Lung (tissue), 17 donors: ENCODE measurements at places on chromosomes 3 and 15. TPM values are rescaled to one million over a fixed set of nuclear protein-coding genes. Genes with fewer than 3 reads are reported as not detected.
A peak's percentile ranks its signal among the peaks of the same experiment; 100 is the strongest.

DNA sequence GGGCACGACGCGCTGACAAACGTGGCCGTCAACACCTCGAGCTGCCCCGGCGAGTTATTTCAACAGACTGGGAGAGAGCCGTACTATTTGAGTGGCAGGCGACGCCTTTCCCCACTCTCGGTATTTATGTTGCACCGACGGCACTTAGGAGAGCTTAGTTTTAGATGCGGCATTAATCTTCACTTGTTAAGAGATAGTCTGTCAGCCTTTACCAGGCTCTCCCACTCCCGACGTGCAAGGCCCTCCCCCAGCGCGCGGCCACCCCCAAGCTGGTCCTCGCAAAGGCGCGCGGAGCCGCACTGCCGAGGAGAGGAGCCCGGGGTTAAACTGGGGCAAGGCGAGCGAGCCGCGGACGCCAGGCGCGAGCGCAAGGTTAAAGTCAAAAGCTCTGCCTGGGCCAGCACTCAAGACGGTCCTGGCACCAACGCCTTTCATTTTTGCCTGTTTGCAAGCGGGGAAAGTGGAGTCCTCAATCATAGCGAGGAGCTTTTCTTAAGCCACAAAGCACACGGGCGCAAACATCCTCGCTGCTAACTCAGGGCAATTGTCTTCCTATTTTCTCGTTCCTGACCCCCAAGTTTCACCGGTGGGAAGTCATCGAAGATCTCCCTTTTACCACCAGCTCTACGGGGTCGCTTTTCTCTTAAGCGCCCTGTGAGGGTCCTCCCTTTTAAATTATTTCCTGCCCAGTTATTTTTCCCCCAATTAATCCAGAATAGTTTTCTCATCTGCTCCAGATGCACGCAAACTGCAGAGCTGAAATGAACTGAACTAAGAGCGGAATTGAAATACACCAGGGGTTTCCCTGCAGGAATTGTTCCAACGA lies 86.6 kb downstream of the NR2F2 start:
- peak; percentile 46 for DNase-seq
- H3K27ac ChIP-seq: no peak overlapping the region
- no peak overlapping the region for H3K4me3 ChIP-seq
- no peaks in the 10 kb centered on the region for H3K36me3 ChIP-seq

GRCh38 chr3:126155280-126155640 lies 25.1 kb downstream of the ALDH1L1 start:
- H3K27me3 ChIP-seq: no peaks in the 10 kb centered on the region
- no peaks in the 10 kb centered on the region for H3K4me1 ChIP-seq
- no peak overlapping the region for H3K4me3 ChIP-seq
- H3K27ac ChIP-seq: no peak overlapping the region
- DNase-seq: no peak

DNA sequence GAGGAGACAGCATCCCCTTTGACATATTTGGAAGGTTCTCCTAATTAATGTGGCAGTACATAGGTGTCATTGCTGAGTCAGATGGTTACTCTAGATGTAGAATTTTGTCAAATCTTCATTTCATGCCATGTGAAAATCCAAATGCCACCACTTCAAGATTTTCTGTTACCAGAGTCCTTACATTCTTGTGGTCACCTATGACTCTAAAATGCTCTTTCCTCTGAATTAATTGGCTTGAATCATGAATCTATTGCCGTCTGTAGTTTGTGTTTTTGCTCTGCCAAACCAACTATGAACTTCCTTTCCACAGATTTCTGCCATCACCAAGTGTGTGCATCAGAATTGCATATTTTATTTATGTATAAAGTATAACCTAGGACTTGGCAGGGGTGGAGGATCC lies 269.4 kb upstream of the ZPLD1 start:
- no peak for DNase-seq
- no peak overlapping the region for H3K4me3 ChIP-seq
- no peak overlapping the region for H3K27ac ChIP-seq
- no peaks in the 10 kb centered on the region for H3K36me3 ChIP-seq
- H3K27me3 ChIP-seq: no peaks in the 10 kb centered on the region
- H3K4me1 ChIP-seq: peaks cover 15% of the 10 kb centered on the region

DNA sequence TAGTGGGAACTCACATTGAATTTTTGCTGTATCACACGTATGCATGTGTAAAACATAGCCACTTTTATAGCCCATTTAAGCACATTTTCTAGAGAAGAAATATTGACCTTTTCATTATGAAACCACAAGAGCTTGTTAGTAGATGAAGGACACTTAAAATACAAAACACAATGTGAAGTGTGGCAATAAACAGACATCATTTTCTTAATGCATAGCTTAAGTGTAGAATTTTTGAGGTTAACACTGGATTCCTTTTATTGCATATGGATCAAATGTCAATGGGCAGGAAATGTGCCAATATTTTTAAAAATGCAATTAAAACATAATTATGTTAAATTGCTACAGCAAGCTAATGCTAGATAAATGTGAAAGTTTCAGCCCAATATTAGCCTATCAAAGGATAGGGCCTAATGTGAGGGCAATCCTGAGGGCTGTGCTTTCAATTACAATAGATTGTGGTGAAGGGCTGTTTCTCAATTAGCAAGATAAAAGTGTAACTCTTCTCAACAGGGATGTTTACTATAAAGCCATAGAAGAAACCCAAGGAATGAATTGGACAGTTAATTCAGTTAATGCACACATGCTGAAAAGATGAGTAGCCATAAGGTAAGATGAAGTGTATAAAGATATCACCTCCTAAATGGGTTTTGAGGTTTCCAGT lies 489.0 kb upstream of the CDIN1 start:
- H3K27ac ChIP-seq: no peak overlapping the region
- DNase-seq: no peak
- no peaks in the 10 kb centered on the region for H3K36me3 ChIP-seq
- no peak overlapping the region for H3K4me3 ChIP-seq
- H3K27me3 ChIP-seq: no peaks in the 10 kb centered on the region

C15orf62 gene
- 1.5 TPM for polyA plus RNA-seq

DNA sequence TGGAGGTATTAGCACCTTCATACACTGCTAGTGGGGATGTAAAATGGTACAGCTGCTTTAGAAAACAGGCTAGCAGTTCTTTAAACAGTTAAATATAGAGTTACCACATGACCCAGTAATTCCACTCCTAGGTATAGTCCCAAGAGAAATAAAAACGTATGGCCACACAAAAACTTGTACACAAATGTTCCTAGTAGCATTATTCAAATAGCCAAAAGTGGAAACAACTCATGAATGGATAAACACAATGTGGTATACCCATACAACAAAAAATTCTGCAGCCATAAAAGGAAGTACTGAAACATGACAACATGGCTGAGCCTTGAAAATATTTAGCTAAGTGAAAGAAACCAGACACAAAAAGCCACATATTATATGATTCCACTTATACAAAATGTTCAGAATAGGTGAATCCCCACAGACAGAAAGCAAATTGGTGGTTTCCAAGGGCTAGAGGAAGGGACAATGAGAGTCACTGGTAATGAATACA lies 40.8 kb upstream of the KLF13 start:
- H3K36me3 ChIP-seq: no peaks in the 10 kb centered on the region
- H3K27me3 ChIP-seq: no peaks in the 10 kb centered on the region
- DNase-seq: no peak
- no peaks in the 10 kb centered on the region for H3K4me1 ChIP-seq
- H3K4me3 ChIP-seq: no peak overlapping the region
- no peak overlapping the region for H3K27ac ChIP-seq

SOX2 gene
- 5.8 TPM for polyA plus RNA-seq

DNA sequence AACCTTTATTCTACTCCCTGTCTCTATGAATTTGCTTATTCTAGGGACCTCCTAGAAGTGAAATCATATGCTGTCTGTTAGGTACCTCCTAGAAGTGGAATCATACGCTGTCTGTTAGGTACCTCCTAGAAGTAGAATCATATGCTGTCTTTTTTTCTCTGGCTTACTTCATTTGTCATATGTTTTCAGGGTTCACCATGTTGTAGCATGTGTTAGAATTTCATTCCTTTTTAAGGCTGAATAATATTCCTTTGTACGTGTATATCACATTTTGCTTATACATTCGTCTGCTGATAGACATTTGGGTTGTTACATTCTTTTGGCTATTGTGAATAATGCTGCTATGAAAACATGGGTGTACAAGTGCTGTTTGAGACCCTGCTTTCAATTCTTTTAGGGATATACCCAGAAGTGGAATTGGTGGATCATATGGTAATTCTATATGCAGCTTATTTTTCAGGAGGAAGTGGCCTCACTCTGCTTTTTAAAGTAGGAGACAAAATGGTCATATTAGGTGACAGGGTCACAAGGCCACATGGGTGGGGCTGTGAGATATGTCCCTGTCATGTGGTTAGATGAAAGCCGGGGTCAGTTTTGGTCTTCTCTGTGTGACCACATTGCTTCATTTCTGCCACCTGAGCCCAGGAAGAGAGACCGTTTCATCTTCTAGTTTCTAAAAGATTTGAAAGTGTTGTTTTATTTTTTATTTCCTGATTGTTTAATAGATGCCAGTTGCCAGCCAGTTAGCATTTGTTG lies 76.7 kb downstream of the FLNB start:
- H3K27ac ChIP-seq: no peak overlapping the region
- no peaks in the 10 kb centered on the region for H3K27me3 ChIP-seq
- no peak for DNase-seq
- peaks cover 6% of the 10 kb centered on the region for H3K36me3 ChIP-seq
- no peaks in the 10 kb centered on the region for H3K4me1 ChIP-seq

UCN2 gene
- 0.07 TPM for polyA plus RNA-seq

DNA sequence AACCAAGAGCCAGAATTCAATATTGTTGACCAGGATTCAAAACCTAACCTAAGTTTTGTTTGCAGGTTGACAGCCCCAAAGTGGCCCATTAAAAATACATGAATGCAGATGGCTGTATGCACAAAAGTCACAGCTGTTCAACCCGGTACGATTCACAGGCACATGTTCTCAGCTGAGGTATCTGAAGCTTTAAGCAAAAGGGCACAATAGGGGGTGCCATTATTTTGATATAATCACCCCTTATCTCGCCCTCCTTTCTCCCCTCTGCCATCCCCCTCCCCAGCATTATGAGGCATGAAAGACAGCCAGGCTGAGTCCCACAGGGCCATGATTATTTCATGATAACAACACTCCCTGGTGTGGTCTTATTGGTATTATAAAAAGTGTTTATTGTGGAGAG lies 264.9 kb downstream of the EBLN2 start:
- H3K4me1 ChIP-seq: no peaks in the 10 kb centered on the region
- H3K36me3 ChIP-seq: no peaks in the 10 kb centered on the region
- H3K27me3 ChIP-seq: no peaks in the 10 kb centered on the region
- H3K27ac ChIP-seq: no peak overlapping the region
- no peak for DNase-seq

DNA sequence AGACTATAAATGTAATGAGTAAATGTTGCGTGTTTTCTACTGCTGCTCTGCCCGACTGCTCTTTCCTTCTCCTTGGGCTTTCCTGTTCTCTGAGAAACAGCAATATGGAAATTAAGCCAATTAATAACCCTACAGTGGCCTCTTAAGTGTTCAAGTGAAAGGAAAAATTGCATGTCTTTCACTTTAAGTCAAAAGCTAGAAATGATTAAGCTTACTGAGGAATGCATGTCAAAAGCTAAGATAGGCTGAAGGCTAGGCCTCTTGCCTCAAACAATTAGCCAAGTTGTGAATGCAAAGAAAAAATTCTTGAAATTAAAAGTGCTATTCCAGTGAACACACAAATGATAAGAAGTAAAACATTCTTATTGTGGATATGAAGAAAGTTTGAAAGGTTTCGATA lies 55.0 kb downstream of the ATP2C1 start:
- DNase-seq: peak; percentile 11
- H3K4me3 ChIP-seq: no peak overlapping the region
- H3K27me3 ChIP-seq: no peaks in the 10 kb centered on the region
